Stimulated activated CD4-positive, alpha-beta T cell treated with anti-CD3 and anti-CD28 coated beads, Interleukin-4, amount 100 ng/mL, for 1 hour (primary cell): ENCODE measurements at places on chromosomes 11 and 22.

- DNase-seq: no peak
Measured at GRCh38 chr11:34707462-34707840, 86.6 kb downstream of the EHF start.

- no peak for DNase-seq
Measured at GRCh38 chr11:46898396-46899095, 19.8 kb downstream of the LRP4 start.

- DNase-seq: no peak
Measured at GRCh38 chr11:8654503-8654902, 28.0 kb downstream of the TRIM66 start.

DNA sequence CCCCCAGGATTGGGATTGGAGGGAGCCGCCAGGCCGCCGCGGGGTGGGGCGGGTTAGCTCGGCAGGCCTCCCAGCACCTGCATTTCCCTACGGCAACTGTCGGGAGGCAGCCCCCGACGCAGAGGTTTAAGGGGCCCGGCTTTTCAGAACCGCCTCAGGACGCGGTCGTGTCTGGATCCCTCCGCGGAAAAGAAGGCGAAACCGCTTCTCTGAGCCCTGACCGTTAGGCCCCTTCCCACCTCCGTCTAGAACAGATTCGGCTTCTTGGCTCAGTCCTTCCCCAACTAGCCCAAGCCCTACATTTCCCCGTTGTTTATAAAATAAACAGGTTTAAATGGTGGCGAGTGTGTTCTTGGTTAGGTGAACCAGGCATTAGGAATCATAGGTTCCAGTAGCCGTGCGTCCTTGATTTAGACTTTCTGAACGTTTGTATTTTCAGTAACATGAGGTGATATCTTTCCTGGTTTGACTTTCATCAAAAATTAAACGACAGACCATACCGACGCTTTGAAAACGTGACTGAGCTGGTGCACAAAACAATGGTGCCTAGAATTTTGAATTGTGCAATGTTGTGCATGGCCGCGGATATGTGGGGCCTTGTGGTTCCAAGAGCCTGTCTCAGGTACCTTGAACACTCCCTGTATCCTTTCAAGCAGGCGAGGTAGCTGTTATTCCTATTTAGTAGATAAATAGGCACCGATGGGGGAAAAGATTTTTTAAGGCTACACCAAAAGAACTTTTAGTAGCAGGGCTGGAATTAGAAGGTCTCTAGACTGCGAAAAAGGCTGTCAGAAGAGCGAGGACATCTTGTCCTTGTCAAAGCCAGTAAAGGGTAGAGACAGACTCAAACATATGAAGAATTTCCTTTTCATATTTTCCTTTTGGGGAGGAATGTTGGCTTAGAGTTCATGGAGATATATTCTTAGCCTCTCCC, 1.2 kb upstream of the HSPA8 start:
- no peak for DNase-seq

GRCh38 chr22:44571566-44572413, 73.8 kb upstream of the RTL6 start:
- no peak for DNase-seq

DNA sequence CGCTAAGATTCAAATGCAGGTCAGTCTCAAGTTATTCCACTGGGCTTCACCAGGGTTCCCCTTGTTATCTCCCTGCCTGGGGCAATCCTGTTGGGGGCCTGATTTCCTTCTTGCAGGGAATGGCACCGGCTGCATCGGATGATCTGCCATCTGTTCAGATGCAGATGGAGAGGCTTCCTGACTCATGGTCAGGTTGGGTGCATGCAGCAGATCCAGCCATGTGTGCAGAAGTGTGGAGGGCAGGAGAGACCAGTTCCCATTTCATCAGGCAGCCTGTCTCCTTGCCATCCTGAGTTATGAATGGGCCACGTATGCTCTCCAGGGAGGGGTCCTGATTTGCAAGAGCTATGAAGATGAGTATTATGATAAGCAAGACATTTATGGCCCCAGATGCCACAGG, 161.2 kb upstream of the PLET1 start:
- no peak for DNase-seq

GRCh38 chr22:36934418-36935312, 21.2 kb downstream of the CSF2RB start:
- DNase-seq: no peak

DNA sequence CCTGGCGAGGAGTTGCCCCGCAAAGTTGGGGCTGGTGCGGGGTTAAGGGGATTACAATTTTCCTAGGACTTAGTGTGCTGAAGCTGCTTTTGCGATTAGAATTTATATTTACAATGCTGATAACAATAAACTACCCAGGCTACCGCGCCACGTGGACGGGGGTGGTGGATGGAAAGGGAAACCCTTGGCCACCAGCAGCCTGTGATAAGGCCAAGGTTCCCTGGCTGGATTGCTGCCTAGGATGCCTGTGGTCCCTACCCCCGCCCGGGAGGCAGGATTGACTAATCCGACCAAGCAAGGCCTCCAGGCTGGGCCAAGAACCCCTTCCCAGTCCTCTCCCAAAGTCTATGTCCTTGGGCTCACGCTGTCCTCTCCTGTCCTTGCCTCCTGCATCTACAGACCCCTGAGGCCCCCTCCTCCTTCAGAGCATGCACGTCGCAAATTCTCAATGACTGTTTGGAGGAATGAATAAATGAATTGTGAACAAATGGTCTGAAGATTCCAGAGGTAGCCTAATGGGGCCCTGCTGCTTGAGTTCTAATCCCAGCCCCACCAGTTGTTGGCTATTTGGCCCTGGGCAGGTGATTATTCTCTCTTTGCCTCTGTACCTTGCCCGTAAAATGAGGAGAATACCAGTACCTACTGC, 7.6 kb upstream of the CHKA start:
- DNase-seq: no peak

DNA sequence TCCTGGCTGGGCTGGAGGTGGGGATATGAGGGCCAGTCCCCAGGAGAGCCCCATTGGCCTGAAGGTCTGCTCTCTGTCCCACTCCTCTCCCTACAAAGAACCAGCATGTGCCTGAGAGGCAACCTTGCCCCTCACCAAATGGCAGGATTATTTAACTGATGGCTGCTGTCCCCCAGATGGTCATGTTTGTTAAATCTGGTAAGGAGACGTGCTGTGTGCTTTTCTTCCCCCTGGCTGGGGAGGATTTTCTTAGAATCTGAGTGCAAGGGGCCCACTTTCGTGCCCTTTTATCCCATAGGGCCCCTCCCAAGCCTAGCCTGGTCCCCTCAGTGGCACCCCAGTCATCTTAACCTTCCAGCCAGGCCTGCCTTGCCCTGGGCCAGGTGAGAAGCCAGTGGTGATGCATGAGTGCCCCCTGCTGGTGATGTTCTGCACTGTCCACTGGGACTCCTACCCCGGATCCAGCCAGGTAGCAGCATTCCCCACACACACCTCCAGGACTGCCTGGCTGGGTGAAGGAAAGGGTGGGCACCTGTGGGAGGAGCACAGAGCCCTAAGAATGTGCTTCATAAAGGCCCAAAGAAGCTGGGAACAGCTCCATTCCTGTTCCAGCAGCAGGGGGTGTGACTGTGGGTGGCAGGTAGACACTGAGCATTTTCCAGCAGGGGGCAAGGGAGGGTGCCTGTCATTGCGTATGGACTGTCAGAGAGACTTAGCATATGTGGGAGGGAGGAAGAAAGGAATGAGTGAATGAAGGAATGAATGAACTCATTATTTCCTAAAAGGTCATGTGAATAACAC, 28.9 kb downstream of the MFNG start:
- DNase-seq: peak; percentile 84

DNA sequence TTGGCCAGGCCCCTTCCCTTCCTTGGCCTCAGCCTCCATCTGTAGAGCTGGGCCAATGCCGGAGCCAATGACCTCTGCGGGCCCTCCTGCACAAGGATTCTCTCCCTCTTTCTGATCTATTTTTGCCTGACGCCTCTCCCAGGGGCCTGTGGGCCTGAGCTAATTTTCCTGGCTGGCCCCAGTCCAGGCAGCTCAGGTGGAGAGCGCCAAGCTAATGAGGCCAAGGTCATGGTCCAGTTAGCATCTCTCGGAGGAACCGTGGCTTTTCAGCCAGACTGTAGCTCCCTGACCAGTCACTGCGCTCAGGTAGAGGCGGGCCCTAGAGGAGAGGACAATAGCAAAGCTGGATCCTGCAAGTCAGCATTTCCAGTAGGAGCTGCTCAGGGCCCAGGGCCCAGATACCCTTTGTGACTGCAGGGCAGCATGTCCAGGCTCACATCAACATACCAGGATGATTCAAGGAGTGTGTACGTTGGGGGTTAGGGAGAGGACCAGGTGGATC, 43.5 kb downstream of the APOL3 start:
- DNase-seq: no peak

- peak; percentile 45 for DNase-seq
Measured at GRCh38 chr11:3840004-3840869, 522 bp downstream of the RHOG start.

DNA sequence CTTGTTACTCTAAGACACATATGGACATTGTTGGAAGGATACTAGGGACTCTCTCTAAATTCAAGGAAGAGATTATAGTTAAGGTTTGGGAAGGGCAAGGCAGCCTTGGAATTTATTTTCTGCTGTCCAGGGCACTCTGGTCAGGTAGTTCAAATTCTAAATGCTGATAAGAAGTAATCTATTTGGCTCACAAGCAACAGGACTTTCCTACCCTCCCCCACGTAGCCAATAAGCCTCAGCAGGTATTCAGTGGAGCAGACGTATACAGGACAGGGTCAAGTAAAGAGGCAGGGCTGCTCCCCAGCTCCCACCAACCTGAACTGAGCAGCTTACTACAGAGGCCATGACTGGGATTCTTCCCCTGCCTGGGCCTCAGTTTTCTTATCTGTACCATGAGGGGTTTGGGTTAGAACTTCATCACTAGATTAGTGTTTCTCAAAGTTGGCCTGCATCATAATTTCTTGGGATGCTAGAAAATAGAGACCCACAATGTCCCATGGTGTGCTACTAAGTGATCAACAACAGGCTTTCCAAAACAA, 6.1 kb upstream of the INSC start:
- DNase-seq: no peak
